ENCODE measurements at places on chromosomes 4 and X.

- DNase-seq = no peak
These were observed 3.5 kb downstream of the CCNI start for GRCh38 chr4:77072195-77072753.

DNA sequence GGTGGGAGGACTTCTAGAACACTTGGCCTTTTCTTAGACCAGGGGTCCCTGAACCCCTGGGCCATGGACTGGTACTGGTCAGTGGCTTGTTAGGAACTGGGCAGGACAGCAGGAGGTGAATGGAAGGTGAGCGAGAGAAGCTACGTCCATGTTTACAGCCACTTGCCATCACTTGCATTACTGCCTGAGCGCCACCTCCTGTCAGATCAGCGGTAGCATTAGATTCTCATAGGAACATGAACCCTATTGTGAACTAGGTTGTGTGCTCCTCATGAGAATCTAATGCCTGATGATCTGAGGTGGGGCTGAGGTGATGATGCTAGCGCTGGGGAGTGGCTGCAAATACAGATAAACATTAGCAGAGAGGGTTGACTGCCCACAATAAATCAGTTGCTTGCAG, 100.9 kb upstream of the IGFBP7 start:
- no peak for DNase-seq

GRCh38 chr4:78496021-78496643, 55.4 kb upstream of the ANXA3 start:
- no peak for DNase-seq

DNA sequence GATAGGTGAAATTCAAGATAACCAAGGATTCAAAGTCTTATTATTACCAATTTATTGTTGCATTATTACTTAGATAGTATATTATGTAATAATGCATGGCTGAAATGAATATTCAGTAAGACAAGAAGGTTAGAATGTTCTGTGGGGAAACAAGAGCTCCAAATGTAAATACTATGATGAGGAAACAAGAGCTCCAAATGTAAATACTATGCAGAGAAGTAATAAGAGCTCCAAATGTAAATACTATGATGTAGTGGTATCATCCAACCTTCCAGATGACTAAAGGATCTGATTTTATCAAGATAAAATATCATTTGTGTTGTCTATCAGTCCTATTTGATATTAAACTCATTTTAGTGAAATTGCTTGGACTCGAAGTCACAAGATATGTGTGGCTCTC, 82.2 kb upstream of the PCDH18 start:
- DNase-seq = no peak

- DNase-seq = no peak
These were observed 24.1 kb downstream of the UGT2B4 start for GRCh38 chr4:69471639-69472038.

DNA sequence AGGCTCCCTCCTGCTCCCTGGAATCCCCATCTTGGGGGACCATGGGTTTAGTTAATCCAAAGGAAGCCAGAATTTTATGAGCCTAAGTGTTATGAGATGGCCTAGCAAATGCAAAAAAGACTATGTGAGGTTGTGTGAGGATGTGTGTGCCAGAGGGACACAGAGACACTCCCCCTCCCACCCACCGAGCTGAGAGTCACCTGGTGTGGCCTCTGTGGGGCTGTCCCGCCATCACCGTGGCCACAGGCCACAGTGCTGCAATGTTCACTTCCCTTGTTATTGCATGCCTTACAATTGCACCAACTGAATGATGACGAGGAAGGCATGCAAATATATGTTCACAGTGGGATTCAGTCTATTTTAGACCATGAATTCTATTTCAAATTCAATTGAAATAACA, 601 bp upstream of the FGFBP2 start:
- DNase-seq = no peak
